ENCODE measurements at places on chromosomes 11 and 22. TPM values are rescaled to one million over a fixed set of nuclear protein-coding genes. Genes with fewer than 3 reads are reported as not detected.

The CBLIF gene
- not detected for total RNA-seq

The OR5A1 gene
- not detected for total RNA-seq

The SCARF2 gene
- 1.1 TPM for total RNA-seq

The TMPRSS4 gene
- total RNA-seq, result 0.05 TPM

The C22orf31 gene
- not detected for total RNA-seq

GRCh38 chr22:17999851-18000250 is 24.5 kb downstream of the MICAL3 start:
- DNase-seq, result no peak

- DNase-seq, result no peak
Measured at GRCh38 chr22:31269892-31270579, 22.3 kb downstream of the PIK3IP1 start.

DNA sequence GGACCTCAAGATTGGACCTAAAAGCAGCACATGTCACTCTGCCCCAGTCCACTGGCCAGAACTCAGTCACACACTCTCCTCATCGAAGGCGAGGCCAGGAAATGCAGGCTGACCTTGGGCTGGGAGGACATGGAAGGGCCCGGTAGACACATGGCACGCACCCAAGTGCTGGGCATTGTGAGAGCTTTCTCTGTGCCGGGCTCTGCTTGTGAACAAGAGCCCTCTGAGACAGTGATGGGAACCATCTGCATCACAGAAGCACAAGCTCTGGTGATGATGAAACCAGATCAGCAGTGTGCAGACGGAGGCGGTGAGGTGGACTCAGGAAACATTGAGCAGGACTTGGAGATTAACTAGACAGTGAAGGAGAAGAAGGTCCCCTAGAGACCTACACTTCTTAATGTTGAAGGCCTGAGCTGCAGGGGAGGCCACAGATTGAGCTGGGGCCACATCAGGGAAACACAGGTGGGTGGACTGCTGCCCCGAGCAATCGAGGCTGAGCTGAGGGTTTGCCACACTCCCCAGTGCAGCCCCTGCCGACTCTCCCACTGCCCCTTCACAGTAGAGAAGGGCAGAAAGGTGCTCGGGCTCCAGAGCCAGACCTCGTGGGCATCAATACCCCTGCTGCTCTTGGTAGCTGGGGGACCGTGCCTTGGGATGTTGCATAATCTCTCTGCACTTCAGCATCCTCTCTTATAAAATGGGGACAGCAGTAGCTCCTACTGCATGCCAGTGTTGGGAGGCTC is 1460.5 kb downstream of the TBC1D22A start:
- DNase-seq, result no peak

- DNase-seq, result no peak
Measured at GRCh38 chr22:46149512-46150033, 753 bp upstream of the PPARA start.

GRCh38 chr11:125071846-125072217 is 8.7 kb downstream of the SLC37A2 start:
- no peak for DNase-seq

DNA sequence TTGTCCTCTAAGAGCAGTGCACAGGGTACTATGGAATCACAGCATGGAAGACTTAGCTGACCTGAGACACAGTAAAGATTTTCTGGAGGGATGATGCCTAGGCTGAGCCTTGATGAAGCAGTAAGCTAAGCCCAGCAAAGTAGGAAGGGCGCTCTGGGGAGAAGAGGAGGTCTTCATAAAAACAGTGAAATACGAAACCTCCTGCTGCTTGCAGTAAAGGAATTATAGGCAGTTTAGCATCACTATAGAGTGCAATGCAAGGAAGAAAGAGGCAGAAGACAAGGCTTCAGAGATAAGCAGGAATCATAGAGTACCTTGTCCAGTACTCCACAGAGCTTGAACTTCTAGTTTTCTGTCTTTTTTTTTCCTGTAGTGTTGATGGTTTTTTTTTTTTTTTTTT is 555.7 kb upstream of the CADM1 start:
- no peak for DNase-seq

GRCh38 chr11:128867277-128867676 is at the start of gene KCNJ1:
Gene KCNJ1 (minus strand): TSS chr11:128867296. CDS start chr11:128840243, 27,053 bp downstream.
- DNase-seq, result peak; percentile 48

DNA sequence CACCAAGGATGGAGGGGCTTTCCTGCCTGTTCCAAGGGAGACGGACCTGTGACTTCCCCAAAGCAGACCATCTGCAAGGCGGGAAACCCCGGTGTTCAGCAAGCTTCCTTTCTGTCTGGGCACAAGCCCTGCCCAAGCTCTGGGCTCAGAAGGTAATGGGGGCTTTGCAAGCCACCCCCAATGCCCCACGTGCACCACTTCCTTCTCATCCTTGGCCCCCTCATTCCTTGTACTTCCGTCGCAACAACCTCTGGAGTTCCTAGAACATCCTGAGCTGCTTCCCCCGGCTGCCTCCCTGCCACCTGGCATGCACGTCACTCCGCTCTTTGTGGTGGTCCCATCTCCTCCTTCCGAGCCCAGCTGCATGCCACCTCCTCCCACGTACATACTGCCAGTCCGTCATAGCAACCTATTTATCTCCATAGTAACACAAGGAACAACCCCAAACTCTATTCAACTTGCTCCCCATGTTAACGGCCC is 3.9 kb downstream of the MYEOV start:
- peak; percentile 31 for DNase-seq

DNA sequence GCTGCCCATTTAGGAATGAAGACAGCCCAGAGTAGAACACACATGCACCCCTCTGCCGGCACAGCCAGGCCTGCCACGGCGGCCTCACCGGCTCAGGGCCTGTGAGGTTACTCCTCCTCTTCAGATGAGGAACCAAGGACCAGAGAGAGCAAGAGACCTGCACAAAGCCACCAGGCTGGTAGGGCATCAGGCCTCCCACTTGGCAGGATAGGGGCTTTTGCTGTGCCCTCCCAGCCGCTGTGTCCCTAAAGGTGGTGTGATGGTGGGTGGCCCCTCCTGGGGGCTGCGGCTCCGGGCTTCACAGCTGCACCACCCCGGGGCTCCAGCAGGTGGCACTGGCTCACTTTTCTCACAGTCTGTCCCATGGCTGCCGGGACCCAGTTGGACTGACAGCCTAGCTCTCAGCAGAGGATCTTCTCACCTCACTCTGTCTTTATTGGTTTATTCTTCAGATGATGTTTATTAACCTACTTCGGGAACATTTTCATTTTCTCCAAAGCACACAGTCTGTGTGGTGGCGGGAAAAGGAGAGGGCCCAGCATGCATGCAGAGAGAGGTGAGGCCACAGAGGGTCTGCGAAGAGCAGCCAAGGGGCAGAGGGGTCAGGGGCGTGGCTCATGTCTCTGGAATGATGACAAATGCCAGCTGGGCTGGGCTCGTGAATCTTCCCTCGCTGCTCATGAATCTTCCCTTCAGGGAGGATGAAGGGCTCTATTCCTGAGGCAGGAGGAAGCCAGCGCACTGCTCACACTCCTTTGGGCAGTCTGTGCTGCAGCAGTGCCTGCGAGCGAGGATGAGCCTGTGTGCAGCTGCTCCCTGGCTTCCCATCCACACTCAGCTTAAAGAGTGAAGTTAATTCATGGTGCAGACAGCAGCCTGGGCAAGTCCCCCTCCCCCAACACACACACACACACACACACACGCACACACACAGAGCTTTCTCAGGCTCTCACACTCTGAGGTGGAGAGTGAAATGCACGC is 101.1 kb upstream of the PITPNB start:
- DNase-seq, result peak; percentile 65
